ENCODE measurements at places on chromosomes 2 and 18.

DNA sequence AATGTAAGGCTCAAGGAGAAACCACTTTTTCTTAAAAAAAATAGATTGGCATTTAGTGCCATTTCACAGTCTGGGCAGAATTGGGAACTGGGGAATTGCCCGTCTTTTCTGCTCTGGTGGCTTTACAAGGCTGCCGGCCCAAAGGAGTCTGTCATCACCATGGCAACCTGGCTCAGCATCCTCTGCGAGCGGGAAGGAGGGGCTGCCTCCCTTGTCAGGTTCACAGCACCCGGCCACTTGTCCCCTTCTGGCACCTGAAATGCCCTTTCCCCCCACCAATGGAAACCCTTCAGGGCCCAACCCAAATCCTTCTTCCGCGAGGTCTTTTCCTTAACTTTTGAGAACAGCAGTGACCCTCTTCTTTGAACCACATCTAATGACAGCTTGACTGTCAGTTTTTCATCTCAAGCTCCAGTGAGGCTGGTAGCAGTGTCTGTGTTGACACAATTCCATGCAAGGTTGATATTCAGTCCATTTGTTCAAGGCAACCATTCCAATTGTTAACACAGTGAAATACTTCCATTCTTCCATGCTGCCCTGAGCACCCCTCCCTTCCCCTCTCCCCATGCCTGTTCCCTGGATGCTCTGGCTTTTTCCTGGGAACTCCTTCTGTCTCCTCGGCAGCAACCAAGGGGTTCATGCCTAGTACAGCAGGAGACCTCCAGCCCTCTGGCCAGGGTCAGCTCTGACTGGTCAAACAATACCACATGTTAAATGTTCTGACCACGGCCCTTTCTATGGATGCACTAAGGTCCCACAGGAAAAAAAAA is 79.6 kb downstream of the DNER start:
- no peak for DNase-seq

GRCh38 chr2:72150861-72151356 is 3.2 kb upstream of the CYP26B1 start:
- peak; percentile 3 for DNase-seq

DNA sequence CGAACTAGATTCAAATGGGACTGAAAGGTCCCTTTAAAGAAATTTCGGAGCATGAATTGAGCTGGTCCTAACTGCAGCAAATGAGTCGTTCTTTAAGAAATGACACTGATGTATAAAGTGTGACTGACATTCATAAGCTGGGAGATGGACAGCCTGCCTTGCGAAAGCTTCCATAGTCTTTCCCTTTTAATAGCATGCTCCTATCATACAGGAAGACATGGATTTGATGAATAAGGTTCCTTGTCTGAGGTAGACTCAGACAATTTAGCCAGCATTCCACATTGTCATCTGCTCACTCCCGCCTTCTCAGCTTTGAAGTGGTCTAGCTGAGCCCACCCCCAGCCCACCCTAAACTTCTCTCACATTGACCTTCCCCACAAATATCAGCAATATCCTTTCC is 264.9 kb downstream of the TSN start:
- no peak for DNase-seq

- no peak for DNase-seq
These were observed 947.3 kb upstream of the CRIM1 start for GRCh38 chr2:35408320-35408719.

- no peak for DNase-seq
These were observed 111.0 kb upstream of the MAP4K3 start for GRCh38 chr2:39547811-39548719.

DNA sequence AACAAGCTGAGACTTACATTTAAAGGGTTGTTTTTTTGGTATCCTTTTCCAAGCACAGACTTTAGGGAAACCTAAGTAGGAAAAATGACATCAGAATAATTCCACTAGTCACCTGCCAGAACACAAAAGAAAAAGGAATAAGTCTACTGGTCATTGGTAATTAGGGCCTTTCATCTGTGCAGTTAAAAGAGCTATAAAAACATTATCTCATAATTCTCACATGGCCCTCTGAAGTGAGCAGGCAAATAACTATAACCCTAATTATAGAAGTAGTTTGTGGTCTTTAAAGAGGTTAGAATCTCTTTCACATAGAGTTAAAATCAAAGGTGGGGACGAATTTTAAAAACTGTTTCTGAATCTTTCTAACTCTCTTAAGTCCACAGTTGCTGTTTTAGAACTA is 111.1 kb upstream of the B3GNT2 start:
- no peak for DNase-seq

DNA sequence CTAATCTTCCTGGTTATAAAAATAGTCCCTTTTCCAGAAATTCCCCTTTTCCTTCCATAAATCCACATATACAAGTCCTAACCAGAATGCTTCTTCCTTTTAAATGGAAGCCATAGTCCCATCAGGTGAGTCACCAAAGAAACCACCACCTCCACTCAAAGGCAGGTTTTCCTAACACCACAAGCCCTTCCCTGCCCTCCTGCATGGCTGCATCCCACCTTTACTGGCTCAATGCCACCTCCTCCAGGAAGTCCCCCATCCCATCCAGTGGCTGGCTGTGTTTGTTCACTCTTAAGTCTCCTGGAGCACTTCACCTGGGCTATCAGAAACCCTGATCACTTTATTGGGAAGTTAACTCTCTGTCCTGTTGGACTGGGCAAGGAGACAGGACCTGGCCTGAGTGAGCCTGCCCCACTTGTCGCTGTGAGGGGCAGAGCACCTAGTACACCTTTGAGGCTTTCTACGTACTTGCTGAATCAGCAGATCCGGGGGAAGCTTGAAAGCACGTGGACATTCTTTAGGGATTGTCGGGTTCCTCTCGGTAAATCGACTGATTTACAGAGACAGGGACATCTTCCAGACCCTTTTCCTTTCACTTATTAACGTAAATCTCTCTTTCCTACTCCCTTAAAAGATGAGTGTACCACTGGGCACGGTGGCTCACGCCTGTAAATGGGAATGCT is 71.0 kb downstream of the NGEF start:
- DNase-seq, result no peak

DNA sequence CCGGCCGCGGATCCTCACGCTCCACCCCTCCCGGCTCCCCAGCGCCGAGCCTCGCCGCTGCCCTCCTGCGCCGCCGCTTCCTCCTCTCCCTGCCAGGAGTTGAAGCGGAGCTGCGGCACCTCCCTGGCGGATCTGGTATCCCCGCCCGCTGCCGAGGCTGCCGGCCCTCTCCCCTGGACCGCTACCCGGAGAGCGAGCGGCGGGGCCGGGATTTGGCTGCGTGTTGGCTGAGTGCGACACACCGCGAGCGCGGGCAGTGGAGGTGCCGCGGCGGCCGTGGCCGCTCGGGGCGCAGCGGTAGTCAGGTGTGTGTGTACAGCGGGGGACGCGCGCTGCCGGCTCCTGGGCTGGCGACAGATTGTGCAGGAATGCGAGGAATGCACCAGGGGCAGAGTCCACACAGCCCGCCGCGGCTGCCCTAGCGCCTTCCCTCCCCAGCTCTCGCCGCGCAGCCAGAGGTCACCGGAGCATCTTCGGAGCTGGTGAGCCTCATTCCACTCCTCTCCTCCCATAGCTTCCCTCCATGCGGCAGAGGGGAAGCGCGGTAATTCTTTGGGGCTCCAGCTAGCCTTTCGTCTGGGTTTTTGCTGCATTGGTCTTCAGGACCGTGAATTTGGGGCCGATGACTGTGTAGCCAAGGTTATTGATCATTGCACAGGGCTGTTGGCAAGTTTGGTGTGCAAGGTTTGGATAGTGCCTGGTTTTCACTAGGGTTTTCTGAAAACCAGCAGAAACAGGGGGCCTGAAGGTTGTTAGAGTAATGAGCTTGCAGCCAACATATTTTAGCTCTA is 1.3 kb downstream of the PKP4 start:
- peak; percentile 31 for DNase-seq

- no peak for DNase-seq
These were observed 408.9 kb downstream of the PLCL1 start for GRCh38 chr2:198213253-198213652.

GRCh38 chr2:27085673-27086089 is 891 bp upstream of the KHK start:
- peak; percentile 32 for DNase-seq

DNA sequence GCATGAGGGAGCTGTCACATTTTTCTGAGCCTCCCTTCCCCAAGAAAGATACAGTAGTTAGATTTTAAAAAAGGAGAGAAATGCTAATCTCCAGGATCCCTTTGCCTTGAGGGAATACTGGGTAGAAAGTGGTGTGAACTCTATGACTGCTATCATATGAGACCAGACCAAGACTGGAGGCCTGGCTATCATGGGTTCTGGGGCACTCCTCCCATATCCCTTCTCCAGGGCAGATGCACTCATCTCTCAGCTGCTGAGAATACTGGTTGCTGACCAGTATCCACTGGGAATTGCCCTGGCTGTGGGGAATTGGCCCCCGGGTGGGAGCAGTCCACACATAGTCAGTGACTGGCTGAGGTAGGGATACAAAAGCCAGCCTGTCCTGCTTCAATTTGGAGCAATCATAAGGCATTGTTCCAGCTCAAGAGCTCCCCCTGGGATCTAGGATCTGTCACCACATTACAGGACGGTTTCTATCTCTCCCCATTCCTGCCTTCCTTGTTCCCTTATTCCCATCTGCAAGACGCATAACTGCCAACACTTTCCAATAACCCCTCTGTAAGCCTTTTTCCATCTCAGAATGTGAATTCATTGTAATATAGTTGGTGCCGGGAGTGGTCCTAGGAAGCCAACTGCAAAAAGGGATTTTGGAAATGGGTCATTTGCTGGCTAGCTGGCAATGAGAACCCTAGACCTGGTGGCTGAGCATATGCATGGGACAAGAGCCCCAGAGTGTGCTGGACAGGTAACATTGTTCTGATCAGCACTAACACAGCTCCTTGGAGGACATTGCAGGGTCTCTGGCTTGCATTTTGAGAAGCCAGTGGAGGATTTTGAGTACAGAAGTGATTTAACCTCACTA is 35.4 kb upstream of the REEP1 start:
- DNase-seq, result no peak

GRCh38 chr2:141029428-141030078 is 1101.3 kb downstream of the LRP1B start:
- DNase-seq, result no peak

- DNase-seq, result no peak
These were observed 42.5 kb upstream of the ATP8B1 start for GRCh38 chr18:57845605-57846074.

GRCh38 chr2:225073198-225073597 is 30.9 kb upstream of the DOCK10 start:
- no peak for DNase-seq

- no peak for DNase-seq
These were observed 45.0 kb upstream of the RMND5A start for GRCh38 chr2:86675104-86675503.

DNA sequence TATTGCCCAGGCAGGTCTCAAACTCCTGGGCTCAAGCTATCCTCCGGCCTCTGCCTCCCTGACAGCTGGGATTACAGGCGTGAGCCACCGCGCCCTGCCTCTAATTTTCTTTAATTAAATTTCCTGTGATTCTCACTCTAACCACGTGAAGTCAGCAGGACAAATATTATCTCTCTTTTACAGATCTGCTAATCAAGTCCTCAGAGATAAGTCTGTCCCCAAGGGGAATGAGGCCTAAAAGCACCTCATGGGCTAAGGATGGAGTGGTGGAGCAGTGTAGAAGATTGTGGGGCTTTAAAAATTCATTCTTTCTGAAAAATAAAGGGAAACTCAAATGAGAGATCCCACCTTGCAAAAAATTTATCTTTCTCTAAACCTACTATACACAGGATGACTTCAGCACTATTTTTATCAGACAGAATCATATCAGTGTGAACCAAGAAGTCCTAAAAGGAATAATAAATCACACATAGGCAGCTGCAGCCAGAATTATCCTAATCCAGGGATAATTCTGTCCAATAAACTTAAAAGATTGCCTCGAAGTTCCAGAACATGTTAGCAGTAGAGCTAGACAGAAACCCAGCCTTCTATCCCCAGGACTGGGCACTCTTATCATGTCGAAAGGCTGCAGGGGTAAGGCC is 38.3 kb upstream of the BMPR2 start:
- DNase-seq, result no peak

DNA sequence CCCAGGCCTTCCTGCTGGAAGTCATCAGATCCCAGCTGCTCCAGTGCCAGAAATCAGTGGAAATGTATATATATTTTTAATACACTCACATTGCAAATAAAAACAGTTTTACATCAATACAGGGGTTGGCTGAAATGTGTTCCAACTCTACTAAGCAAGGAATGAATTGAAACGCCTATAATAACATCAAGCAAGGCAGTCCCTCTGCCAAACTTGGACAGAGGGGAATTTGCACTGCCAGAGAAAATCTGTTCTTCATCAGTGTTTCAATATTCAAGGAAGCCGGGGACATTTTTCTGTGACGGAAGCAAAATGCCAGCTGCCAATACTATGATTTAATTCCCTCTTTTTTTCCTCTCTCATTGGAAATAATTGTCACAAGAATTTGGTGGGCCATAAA is 335.3 kb downstream of the TNS1 start:
- no peak for DNase-seq

GRCh38 chr2:230872968-230873660 is 8.4 kb downstream of the ITM2C start:
- no peak for DNase-seq

GRCh38 chr2:212931271-212931670 is 220.1 kb downstream of the IKZF2 start:
- no peak for DNase-seq

- DNase-seq, result no peak
These were observed 20.7 kb downstream of the SPTBN1 start for GRCh38 chr2:54476852-54477251.

- DNase-seq, result no peak
These were observed 289.1 kb downstream of the NBAS start for GRCh38 chr2:15271941-15272542.

DNA sequence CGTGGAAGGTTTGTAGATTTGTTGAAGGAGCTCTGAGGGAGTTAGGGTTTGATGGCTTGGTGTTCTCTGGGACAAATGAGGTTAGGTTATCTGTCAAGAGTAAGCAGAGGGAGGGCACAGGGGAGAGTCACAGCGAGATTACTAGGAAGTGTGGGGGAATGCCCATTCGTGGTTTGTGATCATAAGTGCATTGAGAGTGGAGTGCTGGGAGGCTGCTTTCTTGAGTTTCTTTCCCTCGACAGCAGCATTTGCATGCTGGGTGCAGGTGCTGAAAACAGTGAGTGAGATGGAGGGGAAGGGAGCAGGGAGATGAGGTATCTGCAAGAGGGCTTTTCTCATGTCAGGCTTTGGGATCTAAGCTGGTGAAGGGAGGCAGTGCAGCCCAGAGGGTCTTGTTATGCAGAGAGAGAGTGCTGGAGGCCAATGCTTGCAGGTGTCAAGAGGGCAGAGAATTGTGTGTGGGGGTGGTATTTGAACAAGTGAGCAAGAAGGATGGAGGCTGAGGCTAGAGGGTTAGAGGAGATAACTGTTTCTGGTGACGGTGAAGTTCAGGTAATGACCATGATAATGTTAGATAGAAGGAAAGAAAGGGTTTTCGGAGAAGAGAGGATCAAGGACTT is 8.8 kb downstream of the RALB start:
- no peak for DNase-seq

GRCh38 chr2:183034806-183035205 is 3.5 kb downstream of the NCKAP1 start:
- DNase-seq, result no peak

- DNase-seq, result no peak
These were observed 86.6 kb downstream of the MYT1L start for GRCh38 chr2:2244508-2244907.

- DNase-seq, result no peak
These were observed 195.8 kb upstream of the SPRED2 start for GRCh38 chr2:65628156-65628555.

All from omental fat pad (tissue), 4 donors.